Stimulated activated CD4-positive, alpha-beta T cell treated with anti-CD3 and anti-CD28 coated beads, Interleukin-1b, Interleukin-23, amount 100 ng/mL, for 1 hour (primary cell): ENCODE measurements at places on chromosomes 12 and 14.

DNA sequence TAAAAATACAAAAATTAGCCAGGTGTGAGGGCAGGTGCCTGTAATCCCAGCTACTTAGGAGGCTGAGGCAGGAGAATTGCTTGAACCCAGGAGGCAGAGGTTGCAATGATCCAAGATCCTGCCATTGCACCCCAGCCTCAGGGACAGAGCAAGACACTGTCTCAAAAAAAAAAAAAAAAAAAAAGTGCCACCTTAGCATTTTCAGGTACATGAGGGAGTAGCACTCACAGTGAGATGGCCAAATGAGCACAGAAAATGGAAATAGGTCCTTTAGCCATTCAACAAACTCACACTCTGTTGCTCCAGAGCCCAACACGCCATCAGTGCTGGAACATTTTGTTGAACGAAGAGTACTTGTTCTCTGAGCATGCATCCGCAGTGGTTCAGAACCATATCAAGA is 75.2 kb upstream of the MYL2 start:
- DNase-seq = no peak

DNA sequence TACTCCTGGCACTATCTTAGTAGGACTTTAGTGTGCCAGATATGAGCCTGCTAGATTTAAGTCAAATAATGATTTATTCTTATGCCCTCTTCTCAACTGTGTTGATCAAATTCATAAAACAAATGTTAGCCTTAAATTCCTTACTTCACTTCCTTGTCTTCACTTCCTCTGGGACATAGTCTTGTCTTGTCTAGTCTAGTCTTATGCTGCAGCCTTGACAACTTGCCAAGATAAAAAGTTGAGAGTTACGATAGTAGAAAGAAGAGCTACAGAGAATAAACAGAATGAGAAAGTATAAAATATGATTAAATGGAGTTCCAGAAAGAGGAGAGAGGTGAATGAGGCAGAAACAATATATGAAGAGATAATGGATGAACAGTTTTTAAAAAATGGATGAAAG is 378.1 kb downstream of the DAD1 start:
- no peak for DNase-seq

GRCh38 chr12:55684761-55685370 is 22.8 kb downstream of the ITGA7 start:
- no peak for DNase-seq

DNA sequence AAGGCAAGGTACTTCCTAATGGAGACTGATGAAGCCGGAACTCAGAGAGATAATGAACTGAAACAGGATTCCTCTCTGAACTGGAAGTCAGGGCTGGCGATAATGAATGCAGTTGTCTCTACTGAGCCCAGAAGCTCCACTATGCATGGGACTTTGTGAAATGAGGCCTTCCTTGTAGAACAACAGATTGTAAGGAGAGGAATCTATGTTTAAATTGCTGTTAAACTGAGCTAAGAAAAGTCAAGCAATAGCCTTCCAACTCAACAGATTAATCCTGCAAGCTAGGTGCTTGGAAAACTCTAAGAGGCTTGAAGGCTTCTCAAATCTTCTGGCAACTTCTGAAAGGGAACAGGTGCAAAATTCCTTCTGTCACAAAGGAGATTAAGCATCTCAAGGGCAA is 119.5 kb upstream of the ARHGAP5 start:
- no peak for DNase-seq

- DNase-seq = no peak
These were observed 93.5 kb upstream of the CEP83 start for GRCh38 chr12:94553130-94553519.

GRCh38 chr12:57095440-57095839 is 6.5 kb downstream of the NAB2 start:
- DNase-seq = no peak

DNA sequence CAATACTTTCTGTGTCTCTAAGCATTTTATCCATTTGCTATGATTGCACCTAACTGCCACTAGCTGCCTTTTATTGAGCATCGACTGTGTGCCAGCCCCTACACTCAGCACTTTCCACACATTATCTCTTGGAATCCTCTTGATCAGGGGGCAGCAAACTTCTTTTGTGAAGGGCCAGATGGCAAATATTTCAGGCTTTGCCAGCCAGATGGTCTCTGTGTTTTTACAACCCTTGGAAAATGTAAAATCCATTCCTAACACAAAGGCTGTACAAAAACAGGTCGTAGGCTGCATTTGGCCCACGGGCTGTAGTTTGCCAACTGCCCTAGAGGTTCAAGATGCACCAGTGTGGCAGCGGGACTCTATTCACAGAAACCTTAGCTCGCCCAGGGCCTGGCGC is 19.5 kb downstream of the FOXN4 start:
- DNase-seq = no peak

GRCh38 chr14:66619952-66620351 is 112.0 kb downstream of the GPHN start:
- DNase-seq = no peak

- DNase-seq = no peak
These were observed 713 bp downstream of the FRMD6 start for GRCh38 chr14:51652168-51653078.

DNA sequence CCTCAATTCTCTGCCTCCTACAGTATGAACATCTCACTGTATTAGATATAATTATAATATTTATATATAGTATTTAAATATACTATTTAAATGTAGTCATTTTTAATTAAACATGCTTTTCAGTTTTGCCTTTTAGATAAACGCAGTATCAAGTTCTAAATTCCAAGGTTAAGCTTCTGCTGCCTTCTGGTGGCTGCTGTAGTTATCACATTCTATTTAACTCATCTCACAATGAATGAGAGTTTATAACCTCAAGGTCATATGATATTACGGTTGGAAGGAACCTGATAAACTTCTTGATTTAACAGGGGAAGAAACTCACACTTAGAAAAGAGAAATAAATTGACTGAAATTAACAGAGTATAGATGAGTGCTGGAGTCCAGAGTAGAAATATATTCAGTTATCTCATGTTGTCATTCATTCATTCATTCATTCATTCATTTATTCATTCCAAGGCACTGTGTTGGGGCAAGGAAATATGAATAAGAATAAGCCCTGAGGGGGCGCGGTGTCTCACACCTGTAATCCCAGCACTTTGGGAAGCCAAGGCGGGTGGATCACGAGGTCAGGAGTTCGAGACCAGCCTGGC is 31.9 kb downstream of the GUCY2C start:
- DNase-seq = no peak

- no peak for DNase-seq
These were observed 259.1 kb downstream of the PCNX1 start for GRCh38 chr14:71166180-71166837.

DNA sequence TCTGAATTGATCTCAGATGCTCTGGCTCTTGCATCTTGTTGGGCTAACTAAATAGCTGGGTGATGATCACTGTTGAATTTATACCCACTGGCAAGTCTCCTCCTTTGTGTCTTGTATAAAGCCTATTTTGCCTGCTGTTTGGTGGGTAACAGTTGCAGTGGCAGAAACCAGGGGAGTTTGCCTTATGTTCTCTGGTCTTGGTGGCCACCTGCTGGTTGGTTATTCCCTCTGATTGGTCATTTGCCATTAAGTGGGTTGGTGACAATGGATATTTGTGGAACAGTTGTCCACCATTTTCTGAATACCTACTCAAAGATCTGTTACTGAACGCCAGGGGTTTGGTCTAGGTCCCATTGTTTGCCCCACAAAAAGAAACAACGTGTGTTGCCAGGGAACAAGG is 52.1 kb downstream of the AVPR1A start:
- DNase-seq = no peak

DNA sequence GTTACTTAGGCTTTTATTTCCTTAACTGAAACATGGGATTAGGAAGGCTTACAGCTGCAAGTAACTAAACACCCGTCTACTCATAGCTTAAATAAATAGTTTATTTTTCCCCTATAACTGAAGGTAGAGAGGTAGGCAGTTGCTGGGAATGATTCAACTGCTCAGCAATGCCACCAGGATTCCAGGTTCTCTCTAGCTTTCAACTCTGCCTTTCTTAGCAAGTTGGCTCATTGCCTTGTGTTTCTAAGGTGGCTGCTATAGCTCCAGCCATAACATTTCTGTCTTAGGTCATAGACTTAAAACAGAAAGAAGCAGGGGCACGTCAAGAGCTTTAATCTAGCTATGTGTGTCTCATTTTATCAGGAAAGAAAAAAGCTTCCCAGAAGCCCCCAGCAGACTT is 103.7 kb upstream of the MDM1 start:
- DNase-seq = no peak

GRCh38 chr14:39247256-39247655 is 13.5 kb downstream of the MIA2 start:
- DNase-seq = no peak

- DNase-seq = no peak
These were observed 40.8 kb downstream of the GPR65 start for GRCh38 chr14:88045705-88046104.
